ENCODE measurements at places on chromosomes 5 and 9.

DNA sequence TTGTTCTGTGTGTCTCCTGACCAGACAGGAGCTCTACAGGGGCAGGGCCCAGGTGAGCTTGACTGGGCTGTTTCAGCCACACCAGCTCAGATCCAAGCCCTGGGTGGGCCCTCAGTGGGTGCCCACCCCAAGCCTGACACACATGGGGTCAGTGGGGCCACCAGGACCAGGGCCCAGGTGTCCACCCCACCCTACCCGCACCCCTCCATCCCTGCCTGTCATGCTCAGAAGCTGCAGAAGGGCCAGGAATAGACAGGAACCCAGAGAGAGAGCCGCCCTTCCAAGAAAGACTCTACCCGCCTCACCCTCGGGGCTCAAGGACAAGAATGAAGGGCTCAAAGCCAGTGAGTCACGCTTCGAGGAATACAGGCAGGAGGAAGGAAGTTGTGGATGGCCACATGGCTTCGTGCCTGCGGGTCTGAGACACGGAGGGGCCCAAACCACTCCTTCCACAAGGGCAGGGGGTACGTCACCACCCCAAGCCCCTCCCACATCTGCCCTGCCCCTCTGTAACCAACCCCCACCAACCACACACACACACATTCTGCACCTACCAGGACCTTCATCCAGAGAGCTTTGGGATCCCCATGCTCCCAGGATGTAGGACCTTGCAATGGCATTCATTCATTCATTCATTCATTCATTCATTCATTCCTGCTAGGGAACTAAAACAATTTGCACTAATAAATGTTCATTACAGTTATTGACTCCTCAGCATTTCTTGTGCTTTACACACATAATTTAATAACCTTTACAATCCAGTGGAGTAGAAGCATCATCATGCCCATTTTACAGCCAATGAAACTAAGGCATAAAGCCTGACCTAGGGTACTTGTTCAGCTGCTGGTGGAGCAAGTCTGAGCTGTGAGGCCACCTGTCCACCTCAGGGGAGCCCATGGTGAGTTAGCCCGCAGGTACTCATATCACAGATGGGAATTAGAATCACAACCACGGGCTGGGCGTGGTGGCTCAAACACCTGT, 55.9 kb upstream of the STXBP1 start:
- peak; percentile 80 for DNase-seq

GRCh38 chr9:130936285-130937117, 2.5 kb downstream of the FIBCD1 start:
- DNase-seq: no peak

DNA sequence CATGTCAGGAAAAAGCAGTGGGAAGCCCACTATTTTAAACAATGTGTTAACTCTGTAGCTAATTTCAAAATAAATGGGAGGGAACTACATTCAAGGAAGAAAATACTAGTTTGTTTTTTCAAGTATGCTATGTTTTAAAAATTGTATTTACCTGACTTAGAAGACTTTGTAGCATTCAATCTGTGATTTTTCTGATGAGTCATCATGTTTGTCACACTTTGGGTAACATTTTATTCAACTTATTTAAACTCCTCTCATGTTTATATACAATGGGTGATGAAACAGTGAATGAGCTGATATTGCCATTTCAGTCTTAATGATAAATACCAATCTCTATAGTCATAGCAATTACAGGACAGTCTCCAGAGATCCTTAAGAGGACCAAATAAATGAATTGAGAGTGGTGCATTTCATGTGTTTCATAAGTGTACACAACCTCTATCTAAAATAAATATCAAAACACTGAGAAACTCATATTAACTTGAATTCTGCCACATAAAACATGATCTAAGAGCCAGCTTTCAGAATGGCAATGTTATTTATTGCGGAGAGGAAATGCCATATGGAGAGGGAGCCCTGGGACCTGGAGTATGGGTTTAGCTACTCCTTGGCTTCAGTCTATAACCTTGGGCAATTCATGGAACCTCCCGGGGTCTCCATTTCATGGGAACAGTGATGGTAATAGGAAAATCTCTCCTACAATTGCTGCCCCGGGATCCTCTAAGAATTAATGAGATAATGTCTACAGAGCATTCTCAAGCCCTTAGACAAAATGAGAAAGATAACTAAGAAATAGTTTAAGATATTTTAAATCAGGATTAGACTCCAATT, 913.9 kb downstream of the TLE4 start:
- no peak for DNase-seq

DNA sequence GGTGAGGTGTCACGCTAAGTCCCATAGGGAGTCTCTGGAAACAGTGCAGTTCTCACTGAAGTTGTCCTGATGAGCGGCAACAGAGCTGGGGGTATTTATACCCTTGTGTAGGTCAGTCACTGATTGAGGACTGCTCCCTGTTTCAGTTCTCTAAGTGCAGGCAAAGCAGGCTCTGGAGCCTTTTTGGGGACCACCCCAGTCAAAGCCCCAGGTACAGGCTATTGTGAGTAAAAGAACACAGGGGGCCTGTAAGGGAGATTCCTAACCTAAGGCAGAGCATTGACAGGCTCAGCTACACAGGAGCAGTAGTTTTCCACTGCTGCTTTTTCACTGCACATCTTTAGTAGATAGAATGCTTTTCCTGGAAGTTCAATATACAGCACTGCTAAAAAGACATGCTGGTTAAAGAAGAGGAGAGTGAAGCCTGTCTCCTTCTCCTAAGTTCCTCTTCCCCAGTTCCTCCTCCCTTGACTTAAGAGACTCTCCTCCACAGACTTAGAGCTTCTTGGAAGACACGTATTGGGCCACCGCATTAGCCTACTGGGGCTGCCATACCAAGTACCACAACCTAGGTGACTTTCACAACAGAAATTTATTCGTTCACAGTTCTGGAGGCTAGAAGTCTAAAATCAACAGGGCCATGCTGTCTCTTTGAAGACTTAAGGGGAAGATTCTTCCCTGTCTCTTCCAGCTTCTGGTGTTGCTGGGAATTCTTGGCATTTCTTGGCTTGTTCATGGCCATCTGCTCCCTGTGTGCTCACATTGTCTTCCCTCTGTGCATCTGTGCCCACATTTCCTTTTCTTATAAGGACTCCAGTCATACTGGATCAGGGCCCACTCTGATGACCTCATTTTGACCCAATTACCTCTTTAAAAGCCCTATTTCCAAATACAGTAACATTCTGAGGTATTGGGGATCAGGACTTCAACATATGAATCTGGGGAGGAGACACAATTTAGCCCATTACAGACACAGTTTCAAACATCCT, 221.0 kb downstream of the ESM1 start:
- no peak for DNase-seq

DNA sequence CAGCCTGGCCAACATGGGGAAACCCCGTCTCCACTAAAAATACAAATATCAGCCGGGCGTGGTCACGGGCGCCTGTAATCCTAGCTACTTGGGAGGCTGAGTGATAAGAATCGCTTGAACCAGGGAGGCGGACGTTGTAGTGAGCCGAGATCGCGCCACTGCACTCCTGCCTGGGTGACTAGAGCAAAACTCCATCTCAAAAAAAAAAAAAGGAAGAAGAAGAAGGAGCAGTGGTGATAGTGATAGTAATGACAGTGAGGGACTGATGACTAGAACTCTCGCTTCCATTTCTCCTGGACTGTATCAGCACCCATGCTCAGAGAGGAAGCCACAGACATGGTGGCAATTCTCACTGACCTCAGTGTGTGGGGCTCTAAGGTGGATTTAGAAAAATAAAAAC, 52.6 kb upstream of the CLINT1 start:
- no peak for DNase-seq

- DNase-seq: no peak
These were observed 685.1 kb upstream of the DMAC1 start for GRCh38 chr9:8484597-8485191.

GRCh38 chr5:108036482-108036881, 345.4 kb downstream of the FBXL17 start:
- no peak for DNase-seq

GRCh38 chr9:6133346-6134063, 82.1 kb upstream of the IL33 start:
- DNase-seq: no peak

DNA sequence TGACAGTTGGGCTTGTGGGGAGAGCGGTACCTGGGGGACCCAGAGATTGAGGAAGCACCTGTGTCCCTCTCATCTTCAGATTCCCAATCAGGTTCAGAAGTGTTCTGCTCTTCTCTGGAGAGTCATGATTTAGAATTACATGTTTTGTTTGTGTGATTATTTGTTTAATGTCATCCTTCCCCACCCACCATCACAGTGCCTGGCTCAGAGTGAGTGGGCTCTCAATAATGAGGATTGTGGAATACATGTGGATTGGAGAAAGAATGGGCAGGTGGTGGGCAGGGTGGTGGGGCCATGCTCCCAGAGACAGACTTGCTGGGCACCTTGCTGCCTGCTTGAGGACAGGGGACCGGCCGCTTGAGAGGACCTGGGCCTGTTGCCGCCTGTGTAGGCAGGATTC, 88.0 kb downstream of the PPARGC1B start:
- DNase-seq: no peak

GRCh38 chr9:35845824-35846771, 17.1 kb downstream of the TMEM8B start:
- DNase-seq: no peak

DNA sequence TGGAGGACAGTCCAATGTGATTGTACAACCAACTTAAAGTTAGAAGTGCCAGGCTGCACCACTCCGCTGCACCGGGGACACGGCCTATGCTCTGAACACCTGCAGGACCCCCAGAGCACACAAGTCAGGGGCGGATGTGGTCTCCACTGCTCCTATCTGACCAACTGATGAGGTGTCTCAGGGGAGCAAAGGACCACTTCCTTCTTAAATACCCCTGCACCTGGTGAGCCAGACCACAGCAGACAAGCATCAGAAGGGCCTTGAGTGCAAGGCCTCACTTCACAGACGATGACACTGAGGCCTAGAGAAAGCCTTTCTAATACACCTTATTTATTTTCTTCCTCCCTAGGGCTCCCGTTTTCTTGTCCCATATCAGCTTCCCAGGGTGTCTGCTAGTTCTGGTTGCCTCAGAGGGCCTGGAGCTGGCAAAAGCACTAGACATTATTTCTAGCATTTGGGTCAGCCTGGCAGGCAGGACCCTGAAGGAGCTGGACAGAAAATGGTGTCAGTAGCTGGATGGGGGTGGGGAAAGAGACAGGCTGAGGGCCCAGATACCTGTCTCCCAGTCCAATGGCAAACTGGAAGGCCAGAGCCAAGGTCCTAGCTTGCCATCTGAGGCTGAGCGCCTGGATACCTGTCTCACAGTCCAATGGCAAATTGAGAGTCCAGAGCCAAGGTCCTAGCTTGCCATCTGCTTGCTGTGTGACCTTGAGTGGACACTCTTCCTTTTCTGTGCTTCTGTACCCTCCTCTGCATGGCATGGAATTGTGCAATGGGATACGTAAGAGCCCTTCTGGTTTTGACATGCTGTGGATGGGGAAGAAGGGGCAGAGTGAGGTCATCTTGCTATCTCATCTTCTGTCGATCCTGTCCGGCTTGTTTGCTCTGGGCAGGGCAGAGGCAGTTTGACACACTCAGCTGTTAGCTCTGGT, 9.0 kb downstream of the CCDC69 start:
- DNase-seq: no peak

DNA sequence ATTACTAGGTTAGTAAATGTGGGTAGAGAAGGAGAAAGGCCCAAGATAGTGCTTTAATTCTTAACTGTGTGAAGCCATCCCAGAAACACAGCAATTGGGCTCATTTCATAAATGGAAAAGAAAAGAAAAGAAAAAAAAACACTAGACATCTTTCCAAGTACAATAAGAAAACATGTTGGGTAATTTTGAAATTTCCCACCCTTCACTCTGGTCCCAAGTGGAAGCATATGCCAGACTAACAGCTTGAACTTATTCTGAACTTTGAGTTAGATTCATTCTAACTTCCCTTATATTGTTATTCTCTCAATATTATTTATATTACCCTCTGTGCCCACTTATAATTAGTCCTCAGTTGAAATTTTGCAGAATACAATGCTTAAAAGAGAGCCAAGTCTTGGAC, 113.4 kb upstream of the GHR start:
- no peak for DNase-seq

GRCh38 chr5:56729488-56729887, 85.9 kb upstream of the MAP3K1 start:
- DNase-seq: no peak

GRCh38 chr9:118961857-118962256, 407.4 kb downstream of the BRINP1 start:
- DNase-seq: no peak

- DNase-seq: no peak
These were observed 1639.4 kb upstream of the C9orf72 start for GRCh38 chr9:29212397-29213387.

GRCh38 chr5:16685069-16685468, 68.3 kb upstream of the RETREG1 start:
- no peak for DNase-seq

DNA sequence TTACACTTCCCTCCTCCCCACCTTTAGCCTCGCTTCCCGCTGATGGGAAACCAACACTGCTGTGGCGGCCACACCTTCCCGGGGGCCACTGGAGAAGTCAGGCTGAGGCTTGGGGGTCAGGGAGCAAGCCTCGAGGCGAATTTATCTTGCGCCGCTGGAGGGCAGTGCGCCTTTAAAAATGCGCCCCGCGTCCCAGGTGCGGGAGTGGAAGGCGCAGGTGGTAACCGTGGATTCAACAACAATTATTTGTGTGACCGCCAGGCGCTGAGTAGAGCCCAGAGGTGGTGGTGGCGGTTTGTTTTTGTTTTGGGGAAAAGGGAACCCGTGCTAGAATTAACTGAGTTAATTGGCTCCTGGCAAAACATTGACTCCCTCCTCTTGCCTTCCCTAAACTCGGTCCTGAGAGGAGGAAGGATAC, 1.1 kb downstream of the CFAP77 start:
- peak; percentile 67 for DNase-seq

GRCh38 chr5:62143268-62144229, 162.5 kb upstream of the KIF2A start:
- DNase-seq: no peak

GRCh38 chr9:68949271-68950000, 64.5 kb downstream of the PRKACG start:
- DNase-seq: peak; percentile 51

- no peak for DNase-seq
These were observed 184.0 kb downstream of the SLF1 start for GRCh38 chr5:94802450-94802849.

Measured in Right ventricle myocardium superior (tissue), 1 donor.